Germinal center (tissue), 1 donor: ENCODE measurements at places on chromosomes 11 and 22.

- DNase-seq = no peak
Observed at GRCh38 chr11:78370406-78371172, 47.0 kb downstream of the GAB2 start.

GRCh38 chr11:19193916-19194315 is 7.9 kb downstream of the CSRP3 start:
- no peak for DNase-seq

GRCh38 chr22:46084376-46084775 is 66.0 kb upstream of the PPARA start:
- DNase-seq = no peak

GRCh38 chr11:118214210-118214914 is 10.4 kb downstream of the JAML start:
- peak; percentile 43 for DNase-seq

DNA sequence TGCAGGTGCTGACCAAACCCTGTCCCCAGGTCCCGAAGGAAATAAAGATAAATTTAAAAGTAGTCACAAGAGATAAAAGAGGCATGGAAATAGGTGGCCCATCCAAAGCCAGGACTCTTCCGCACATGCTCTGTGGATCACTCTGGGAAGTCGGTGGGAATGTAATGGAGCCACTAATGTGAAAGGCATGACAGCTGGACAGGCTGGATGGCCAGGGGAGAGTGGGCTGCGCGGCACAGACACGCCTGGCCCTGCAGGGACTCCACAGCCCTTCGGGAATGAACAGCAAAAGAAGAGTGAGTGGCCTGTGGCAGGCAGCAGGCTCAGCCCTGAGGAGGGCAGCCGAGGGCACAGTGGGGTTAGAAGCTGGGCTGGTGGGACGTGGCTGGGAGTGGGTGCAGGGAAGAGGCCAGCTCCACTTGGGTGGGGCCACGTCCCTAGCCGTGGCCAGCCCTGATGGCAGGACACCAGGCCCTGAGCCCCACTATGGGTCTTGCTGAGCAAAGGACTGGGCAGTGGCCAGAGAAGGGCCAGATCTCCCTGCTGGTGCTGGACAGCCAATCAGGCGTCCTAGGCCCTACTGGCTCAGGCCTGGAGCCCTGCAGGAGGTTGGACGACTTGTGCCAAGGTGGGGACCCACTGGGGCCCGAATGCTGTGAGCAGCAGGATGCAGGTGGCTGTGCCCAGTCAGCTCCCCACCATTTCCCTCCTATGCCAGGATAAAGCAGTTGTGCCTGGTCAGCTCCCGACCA is 31.3 kb upstream of the GNB1L start:
- no peak for DNase-seq

DNA sequence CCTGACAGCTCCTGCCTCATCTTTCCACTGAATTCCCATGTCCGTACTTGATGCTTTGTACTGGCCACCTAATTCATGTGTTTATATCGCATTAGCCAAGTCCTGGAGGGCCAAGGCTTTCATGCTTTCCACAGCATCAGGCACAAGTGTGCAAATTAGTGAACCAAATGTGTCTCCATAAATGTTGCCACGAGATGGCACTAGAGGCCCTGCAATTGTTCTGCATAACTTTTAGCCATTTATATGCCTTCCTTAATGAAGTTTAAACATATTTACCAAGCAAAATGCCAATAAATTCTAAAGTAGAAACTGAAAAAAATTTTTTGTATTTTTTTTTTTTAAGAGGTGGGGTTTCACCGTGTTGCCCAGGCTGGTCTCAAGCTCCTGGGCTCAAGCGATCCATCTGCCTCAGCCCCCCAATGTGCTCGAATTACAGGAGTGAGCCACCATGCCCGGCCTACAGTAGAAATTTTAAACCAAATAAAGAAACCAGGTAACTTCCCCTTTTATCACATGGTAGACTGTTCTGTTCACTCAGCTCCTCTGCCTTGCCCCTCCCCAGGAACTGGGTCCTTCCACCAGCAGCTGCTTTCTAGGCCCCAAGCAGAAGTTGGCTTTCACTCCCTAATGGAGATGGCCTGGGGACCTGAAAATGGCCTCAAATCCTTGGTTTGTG is 20.8 kb upstream of the IL18BP start:
- peak; percentile 78 for DNase-seq

DNA sequence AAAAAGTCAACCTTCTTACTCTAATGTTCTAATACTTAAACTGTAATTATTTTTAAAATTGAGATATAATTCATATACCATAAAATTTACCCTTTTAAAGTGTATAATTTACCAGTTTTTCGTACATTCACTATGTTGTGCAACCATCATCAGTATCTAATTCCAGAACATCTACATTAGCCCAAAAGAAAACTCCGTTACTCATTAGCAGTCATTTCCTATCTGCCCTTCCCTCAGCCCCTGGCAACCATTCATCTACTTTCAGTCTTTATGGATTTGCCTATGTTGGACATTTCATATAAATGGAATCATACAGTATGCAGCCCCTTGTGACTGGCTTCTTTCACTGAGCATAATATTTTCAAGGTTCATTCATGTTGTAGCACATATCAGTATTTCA is 22.2 kb downstream of the SGSM3 start:
- DNase-seq = no peak

DNA sequence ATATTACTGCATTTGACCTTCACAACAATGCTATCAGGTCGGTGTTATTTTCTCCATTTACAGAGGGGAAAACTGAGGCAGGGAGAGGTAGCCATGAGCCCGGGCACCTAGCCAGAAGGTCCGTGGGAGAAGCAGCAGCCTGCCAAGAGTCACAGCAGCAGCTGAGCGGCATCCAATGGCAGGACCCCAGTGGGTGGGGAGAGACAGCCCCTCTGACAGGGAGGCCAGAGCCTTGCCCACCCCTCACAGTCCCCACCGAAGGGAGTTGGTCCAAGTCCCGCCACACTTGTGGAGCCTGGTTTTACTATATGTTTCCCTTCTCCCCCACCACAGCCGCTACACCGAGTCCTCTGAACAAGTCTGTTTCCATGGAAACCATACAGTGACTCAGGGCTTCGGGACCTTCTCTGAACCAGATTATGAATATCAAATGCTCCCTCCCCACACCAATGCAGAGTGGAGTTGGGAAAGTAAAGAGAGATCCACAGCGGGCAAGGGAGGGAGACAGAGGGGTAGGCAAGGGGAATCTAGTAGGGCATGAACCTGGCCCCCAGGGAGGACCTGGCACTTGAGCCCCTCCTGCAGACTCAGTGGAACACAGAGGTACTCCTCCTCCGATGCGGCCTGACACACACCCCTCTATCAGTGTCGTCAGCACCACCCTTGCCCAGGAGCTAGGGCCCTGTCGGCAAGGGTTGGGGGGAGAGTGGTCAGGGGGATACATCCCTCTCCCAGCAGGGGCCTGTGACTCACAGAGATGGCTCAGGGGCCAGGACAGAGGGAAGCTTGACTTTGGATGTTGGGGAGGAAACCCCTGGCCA is 2.5 kb downstream of the CHST1 start:
- no peak for DNase-seq

- DNase-seq = no peak
Observed at GRCh38 chr11:43904742-43905535, 24.3 kb downstream of the ALKBH3 start.

DNA sequence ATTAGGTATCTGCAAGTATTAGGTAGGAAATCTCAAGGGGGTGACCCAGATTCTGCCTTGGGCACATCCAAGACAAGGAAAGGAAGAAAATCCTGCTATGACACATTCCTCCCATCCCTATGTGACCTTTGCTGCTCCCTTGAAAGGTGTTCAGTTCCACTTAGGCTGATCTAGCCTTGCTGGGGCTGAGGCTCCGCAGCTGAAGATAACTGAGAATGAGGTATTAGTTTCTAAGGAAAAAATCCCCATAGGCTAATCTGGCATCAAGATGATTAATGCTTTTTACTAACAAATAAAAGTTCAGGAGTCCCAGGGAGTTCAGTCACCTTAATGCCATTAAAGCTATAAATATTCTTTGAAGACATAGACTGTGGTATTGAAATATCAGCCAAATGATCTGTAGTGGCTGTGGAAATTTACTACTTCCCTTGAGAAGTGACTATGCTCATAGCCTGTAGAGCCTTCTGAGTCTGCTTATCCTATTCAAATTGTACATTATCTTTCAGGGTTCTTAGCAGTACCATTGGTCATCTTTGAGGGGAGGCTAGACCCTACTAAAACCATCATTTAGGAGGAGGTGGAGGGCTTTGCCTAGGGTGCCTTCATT is 239.9 kb upstream of the RAG2 start:
- no peak for DNase-seq

DNA sequence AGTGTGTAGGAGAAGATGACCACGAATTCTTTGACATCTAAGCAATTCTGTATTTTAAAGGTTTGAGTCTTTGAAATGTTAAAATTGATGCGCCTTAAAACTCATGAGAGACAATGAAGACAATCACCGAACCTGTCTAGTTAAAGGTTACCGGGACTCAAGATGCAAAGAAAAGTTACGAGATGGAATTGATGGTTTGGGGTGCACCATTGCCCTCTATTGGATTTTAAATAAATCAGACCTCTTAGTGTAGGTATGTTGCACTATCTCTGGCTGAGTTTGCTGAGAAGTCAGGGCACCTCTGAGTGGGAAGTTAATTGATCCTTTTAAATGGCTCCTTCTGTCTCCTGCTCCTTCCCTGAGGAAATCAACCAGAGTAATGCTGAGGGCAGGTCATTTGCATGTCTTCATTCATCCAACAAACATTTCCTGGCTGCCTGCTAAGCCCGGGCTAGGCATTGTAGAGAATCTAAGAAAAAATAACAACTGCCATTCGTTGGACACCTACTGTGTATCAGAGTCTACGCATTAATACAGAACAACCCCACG is 19.4 kb upstream of the TMA7B start:
- no peak for DNase-seq

DNA sequence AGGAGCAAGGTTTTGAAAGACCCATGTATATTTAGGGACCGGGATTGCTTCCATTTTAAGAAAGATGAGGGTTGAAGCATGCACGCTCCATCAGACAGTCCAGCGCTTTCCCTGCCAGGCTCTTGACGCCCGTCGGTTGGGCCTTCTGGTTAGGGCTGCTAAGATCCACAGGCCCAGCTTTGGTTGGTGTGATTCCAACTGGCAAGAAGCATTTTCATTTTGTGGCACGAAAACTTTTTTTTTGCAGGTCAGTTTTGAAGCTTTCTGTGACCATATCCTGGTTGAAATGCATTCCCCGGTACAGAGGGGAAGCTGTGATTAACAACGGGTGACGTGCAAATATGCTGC is 34.3 kb upstream of the MPPED1 start:
- no peak for DNase-seq

DNA sequence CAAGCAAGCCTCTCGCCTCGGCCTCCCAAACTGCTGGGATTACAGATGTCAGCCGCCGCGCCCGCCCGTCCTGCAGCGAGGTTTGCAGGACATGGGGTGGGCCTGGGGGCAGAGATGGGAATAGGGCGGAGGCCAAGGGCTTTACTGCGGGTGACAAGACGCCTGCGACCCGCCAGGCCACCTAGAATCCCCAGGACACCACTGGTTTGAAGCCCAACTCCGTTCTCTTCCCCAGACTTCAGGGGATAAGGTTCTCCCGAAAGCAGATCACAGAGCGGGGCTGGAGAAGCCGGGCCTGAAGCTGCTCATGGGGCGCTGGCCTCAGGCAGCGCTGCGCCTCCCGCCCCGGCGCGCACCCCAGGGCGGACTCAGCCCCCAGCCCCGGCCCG is 354 bp downstream of the POLR2L start:
- DNase-seq = no peak

GRCh38 chr11:31449040-31449439 is 60.4 kb downstream of the IMMP1L start:
- no peak for DNase-seq

GRCh38 chr11:87033561-87033960 is 4.2 kb upstream of the TMEM135 start:
- no peak for DNase-seq

DNA sequence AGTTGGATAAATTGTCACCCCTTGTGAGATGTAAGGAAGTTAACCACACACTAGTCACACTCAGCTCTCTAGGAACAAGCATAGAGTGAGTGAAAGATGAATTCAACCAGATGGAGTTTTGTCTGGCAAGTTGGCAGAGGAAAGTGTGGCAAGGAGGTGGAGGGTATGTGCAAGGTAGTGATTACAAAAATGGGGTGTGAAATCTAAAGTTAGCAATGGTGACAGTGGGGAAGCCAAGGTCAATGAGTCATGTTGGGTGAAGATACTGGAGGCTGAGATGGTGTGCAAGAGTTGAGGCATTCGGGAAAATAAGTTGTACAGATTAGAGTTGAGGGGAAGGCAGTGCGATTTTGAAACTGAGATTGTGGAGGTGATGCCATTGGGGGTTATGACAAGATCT is 33.7 kb downstream of the MRGPRX2 start:
- no peak for DNase-seq

GRCh38 chr22:20581503-20582170 is 74.2 kb downstream of the MED15 start:
- DNase-seq = no peak
